Skeletal muscle cell (primary cell): ENCODE measurements at places on chromosomes 7 and 10.
A peak's percentile ranks its signal among the peaks of the same experiment; 100 is the strongest.

DNA sequence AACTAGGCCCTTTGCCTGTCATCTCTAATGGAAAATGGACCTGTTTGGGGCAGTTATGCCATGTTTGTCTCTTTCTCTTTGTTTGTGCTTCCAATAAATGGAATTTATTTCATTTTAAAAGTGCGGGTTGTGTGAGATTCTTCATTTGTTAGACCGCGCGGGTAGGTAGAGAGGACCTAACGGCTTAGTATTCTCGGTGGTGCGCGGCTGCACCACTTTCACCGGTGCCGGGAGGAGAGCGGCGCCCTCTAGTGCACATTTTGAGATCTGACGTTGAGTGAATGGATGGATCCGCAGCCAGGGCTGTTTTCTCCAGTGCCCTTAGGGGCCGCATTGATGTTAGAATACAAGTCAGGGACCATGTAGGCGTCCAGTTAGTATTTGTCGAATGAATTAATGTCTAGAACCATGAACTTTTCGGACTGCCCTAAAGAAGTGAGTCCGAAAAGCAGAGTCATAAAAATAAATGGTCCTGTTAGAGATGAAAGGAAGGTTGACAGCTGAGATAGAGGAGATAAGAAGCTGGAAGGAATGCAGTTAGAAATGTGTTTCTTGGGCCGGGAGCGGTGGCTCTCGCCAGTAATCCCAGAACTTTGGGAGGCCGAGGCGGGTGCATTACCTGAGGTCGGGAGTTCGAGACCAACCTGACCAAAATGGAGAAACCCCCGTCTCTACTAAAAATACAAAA, 29.3 kb upstream of the GIMAP8 start:
- no peak for DNase-seq

- DNase-seq: no peak
Observed at GRCh38 chr10:103766751-103767505, 88.4 kb downstream of the SH3PXD2A start.

- no peak for DNase-seq
Observed at GRCh38 chr7:106057962-106058927, 53.9 kb downstream of the SYPL1 start.

GRCh38 chr10:96287392-96288105, 16.2 kb upstream of the BLNK start:
- DNase-seq: no peak

- DNase-seq: no peak
Observed at GRCh38 chr10:124647421-124648130, 96.6 kb downstream of the FAM53B start.

DNA sequence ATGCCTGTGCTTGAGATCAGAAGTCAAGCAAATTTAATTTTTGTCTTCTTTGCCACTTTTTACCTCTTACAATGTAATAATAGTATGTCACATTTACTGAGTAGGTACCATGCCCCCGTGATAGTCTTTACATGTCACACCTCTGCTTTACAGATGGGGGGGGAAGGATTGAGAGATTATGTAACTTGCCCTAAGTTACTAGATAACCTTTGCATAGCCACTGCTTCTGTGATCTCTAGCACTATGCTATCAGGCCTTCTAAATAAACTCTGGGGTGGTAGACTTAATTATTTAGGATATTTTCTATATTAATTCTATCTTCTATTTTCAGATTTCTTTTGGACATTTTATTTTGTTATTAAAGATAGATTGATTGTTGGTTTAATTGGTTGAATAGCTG, 514.4 kb downstream of the SUGCT start:
- no peak for DNase-seq

GRCh38 chr7:158868764-158869410, 12.5 kb downstream of the DYNC2I1 start:
- DNase-seq: no peak

DNA sequence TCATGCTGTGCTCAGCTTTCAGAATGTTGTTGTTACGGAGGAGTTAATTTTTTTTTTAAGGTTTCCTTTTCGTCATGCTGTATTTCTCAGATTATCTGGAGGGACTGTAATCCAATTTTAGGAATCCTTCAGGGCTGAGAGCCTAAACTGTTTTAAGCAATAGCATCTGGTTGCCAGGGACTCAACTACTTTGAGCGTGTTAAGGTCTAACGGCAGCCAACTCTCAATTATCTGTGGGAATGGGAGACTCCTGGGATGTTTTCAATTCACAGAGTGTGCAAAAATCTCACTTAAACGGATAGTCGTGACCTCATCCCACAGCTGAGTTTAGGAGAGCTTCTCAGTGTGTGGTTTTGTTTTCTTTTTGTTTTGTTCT, 291.7 kb downstream of the AUTS2 start:
- DNase-seq: no peak

DNA sequence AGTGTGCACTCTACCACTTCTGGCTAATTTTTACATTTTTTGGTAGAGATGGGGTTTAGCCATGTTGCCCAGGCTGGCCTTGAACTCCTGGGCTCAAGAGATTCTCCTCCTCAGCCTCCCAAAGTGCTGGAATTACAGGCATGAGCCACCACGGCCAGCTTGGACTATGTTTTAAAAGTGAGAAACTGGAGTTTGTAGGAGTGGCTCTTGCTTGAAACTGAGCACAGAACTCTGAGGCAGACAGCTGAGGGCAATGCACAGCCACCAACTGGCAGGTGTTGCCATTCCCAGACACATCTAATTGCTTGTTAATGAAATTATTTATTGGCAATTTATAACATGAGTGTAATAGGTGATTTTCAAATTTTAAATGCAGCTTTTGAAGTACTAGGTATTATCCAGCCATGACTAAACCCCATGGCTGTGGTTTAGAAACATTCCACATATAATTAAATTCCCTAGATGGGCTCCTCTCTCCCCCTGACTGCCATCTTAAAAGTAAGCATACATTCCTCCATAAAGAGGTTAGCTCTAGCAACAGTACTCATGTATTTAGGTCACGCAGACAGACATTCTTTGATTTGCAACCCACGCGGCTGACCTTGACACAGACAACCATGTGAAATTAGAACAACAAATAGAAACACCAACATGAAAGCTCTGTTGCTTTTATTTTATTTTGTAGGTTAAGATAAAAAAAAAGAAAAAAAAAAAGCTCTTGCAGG, 19.8 kb downstream of the PANK1 start:
- DNase-seq: peak; percentile 47

DNA sequence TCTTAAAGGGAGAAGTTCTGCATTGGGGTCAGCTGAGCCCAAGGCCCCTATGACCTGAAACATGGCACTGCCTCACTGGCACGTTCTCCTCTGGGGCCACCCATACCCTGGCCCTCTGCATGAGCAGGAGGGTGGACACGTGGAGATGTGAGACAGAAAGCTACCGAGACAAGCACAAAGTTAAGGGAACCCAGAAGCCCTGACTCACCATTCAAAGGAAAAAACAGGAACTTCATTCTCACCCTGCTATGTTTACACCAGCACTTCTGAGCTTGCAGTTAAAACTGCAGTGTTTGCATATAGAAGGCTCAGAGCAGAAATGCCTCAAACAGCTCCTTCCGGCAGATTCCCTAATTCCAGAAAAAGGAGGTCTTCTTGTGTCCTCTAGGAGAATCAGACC, 41.7 kb downstream of the DENND11 start:
- DNase-seq: no peak

DNA sequence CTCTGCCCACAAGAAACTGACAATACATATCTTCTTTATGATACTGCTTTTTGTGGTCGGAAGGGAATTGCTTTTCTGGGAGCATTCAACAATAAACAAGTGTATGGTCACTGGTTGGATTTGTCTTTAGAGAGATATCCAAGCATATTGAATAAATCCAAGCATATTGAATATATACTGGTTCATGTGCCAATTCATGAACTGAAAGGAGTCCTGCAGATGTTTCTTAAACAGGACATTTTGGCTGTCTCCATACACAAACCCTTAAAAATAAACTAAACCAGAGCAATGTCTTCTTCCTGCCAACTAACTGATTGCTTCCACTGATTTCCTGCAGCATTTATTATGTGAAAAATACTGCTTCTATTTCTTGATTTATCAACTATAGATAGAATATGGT, 173.9 kb downstream of the FOXP2 start:
- no peak for DNase-seq
